ENCODE measurements at places on chromosomes 6 and 20. TPM values are rescaled to one million over a fixed set of nuclear protein-coding genes. Genes with fewer than 3 reads are reported as not detected.

LIN28B gene
- total RNA-seq = not detected

MEI4 gene
- total RNA-seq = not detected

HTR1E gene
- total RNA-seq = not detected

MYT1 gene
- total RNA-seq = not detected

FOXS1 gene
- total RNA-seq = not detected

CD109 gene
- total RNA-seq = 11.0 TPM

NR2E1 gene
- total RNA-seq = not detected

IYD gene
- not detected for total RNA-seq

NKX2-4 gene
- total RNA-seq = not detected

CUL9 gene
- 55.1 TPM for total RNA-seq

FANCE gene
- total RNA-seq = 12.0 TPM

SLC35D3 gene
- not detected for total RNA-seq

CCDC28A gene
- 22.1 TPM for total RNA-seq

MYH7B gene
- total RNA-seq = 0.20 TPM

PKIB gene
- total RNA-seq = 0.49 TPM

ALDH8A1 gene
- 4.5 TPM for total RNA-seq

TFAP2C gene
- not detected for total RNA-seq

GPR63 gene
- total RNA-seq = 2.9 TPM

FILIP1 gene
- total RNA-seq = not detected

SPDEF gene
- total RNA-seq = not detected

PTPRT gene
- total RNA-seq = not detected

SLC35F1 gene
- not detected for total RNA-seq

ADGRF1 gene
- total RNA-seq = not detected

KIF6 gene
- total RNA-seq = 0.10 TPM

FOXA2 gene
- total RNA-seq = not detected

RBBP8NL gene
- not detected for total RNA-seq

SMLR1 gene
- not detected for total RNA-seq

ENPP4 gene
- total RNA-seq = 6.8 TPM

OLIG3 gene
- total RNA-seq = 0.17 TPM

COL10A1 gene
- total RNA-seq = not detected

RCAN2 gene
- 6.4 TPM for total RNA-seq

GGTLC1 gene
- not detected for total RNA-seq

DNAH8 gene
- total RNA-seq = 0.12 TPM

OPRM1 gene
- not detected for total RNA-seq

STMN3 gene
- total RNA-seq = 14.3 TPM

ADGRF5 gene
- total RNA-seq = not detected

BPIFB1 gene
- not detected for total RNA-seq

Measured in T-helper 1 cell treated with Interleukin-12 subunit alpha and Interleukin-12 subunit beta and Interleukin-4 antibody, amounts not matched to agents 30 ng/mL and 1 ng/mL, for 36 hours (primary cell).